ENCODE measurements at places on chromosomes 4 and X.

GRCh38 chr4:38859501-38859900 is 2.9 kb upstream of the TLR6 start:
- DNase-seq: no peak

- DNase-seq: no peak
Measured at GRCh38 chr4:36168127-36168878, 76.0 kb downstream of the ARAP2 start.

GRCh38 chr4:153205757-153206156 is 1.5 kb downstream of the TRIM2 start:
- DNase-seq: no peak

DNA sequence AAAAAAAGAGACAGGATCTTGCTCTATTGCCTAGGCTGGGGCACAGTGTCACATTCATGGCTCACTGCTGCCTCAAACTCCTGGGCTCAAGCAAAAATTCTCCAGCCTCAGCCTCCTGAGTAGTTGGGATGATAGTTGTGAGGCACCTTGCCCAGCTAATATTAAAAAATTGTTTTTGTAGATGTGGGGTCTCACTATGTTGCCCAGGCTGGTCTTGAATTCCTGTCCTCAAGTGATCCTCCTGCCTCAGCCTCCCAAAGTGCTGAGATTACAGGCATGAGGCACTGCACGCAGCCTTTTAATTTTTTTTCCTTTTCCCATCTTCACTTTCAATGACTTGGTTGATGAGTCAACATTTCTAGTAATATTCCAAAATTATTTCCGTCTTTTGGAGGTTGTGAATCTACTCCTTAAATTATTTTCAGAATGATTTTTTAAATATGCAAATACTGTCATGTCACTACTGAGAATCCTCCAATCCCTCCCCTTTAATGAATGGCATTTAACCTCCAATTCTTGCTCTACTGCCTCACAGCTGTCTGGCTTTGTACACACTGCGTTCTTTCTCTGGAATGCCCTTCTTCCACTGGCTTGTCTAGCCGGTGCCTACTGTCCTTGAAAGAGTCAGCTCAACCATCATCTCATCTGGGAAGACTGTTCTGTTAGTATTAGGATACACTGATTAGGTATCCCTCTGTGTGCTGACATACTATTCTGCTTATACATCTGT is 27.5 kb upstream of the DCTD start:
- DNase-seq: no peak

GRCh38 chr4:118872181-118872580 is 16.5 kb upstream of the SYNPO2 start:
- no peak for DNase-seq

DNA sequence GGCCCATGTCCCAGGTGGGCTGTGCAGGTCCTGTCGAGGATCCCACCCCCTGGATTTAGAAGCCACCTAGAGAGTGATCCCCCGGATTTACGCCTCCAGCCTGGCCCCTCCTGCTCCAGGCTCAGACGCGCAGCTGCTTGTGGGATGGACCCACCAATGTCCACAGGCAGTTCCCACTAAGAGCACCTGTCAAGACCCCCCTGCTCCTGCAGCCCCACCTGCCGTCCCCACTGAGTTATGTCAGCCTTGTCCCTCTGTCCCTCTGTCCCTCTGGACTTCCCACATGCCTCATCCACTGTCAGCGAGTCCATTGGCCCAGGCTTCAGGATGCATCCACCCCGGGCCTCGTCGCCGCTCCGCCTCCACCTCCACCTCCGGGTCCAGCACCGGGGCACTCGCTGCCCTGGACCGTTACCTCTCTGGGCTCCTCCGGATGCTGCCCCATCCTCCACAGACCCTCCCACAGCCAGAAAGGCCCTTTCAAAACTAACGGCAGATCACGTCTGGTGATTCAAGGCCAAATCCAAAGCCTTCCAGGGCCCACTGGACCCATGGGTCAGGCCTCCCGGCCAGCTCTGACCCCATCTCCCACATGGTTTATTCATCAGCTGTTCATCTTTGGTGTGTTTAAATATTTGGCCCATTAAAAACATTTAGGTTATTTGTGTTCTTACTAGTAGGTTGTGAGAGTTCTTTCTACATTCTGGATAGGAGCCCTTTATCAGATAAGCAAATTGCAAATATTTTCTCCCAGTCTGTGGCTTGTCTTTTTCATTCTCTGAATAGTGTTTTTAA is 28.3 kb downstream of the HTRA3 start:
- DNase-seq: no peak

GRCh38 chr4:173536808-173537429 is 6.9 kb upstream of the HAND2 start:
- DNase-seq: no peak

GRCh38 chr4:152682143-152682941 is 2.5 kb upstream of the TMEM154 start:
- no peak for DNase-seq
